ENCODE measurements at places on chromosomes 2 and 18.

DNA sequence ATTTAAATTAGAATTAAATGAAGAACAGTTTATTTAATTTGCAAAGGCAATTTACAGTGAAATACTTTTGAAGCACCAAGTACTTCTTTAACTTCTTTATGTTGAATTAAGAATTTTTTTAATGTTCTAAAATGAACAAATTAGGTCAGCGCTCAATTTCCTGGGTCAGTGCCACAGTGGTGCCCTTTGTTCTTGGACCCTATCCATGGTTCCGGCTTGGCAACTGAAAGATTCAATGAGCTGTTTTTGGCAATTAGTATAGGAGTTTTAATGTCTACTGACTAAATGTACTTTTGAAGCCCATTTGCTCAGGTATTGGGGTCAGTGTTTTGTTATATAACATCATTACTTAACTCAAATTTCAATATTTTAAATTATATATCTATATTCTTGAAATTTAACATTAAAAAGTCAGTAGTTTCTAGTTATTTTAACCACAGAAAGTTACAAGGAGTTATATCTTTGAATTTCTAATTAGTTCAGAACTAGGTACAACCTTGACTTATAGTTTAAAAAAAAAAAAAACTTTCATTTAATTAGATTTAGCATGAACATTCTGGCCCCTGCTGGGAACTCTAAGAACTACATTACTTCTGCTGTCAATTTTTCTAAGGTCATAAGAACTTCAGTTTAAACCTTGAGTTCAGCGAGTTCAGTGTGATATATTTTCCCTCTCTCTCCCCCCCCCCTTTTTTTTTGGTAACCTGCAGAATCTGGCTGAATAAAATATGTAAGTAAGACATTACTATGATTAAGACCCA, 7.6 kb upstream of the MSTN start:
- DNase-seq: no peak

- peak; percentile 38 for DNase-seq
These were observed 220.0 kb upstream of the CYP26B1 start for GRCh38 chr2:72367530-72368225.

DNA sequence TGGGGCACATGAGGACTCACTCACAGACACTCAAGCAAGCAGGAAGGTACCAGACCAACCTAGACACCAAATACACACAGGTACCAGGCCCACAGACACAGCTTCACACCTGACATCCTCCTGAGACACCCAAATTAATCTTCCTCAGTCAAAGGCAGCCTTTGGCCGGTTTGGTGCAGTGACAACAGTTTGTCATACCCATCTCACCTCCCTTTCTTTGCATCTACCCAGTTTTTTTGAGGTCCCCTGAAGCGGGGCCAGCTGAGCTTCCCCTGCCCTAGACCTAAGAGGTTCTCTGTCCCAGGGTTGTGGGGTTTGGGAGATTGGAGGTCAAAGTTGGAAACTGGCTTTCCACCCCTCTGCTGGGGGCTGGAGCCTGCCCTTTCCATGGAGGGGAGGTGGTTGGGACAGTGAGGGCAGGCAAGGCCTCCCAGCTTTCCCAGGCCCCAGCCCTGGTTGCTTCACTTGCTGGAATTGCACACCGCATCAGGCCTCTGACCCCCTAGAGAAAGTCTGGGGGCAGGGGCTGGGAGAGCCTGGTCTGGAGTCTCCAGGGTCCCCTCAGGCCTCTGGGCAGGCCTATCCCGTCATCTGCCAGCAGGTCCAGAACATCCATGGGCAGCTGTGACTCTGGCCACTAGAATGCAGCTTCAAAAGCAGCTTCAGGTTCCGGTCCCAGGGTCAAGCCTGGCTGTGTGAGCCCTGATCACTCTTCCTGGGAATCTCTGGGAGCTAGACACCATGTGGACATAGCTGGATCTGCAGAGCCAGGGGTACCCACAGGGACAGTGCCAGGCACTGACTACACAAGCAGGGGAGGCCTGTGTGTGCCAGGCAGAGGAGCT, 12.5 kb upstream of the TEX261 start:
- DNase-seq: no peak

DNA sequence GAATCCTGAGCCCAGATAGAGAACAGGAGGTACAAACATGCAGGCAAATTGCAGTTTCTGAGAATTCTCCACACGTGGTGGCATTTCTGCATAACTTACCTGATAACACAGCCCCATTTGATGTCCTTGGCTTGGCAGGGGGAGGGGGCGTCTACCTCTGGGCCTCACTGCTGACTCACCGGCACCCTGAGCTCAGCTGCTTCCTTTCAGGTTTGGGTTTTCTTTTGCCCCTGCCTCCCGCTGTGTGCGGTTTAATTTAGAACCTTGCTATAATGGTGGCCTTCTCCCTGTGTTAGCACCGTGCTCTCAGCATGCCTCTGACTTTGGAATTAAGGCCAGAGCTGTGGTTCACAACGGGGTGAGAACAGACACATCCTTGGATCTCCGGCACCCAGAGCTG, 4.4 kb downstream of the CTIF start:
- no peak for DNase-seq

DNA sequence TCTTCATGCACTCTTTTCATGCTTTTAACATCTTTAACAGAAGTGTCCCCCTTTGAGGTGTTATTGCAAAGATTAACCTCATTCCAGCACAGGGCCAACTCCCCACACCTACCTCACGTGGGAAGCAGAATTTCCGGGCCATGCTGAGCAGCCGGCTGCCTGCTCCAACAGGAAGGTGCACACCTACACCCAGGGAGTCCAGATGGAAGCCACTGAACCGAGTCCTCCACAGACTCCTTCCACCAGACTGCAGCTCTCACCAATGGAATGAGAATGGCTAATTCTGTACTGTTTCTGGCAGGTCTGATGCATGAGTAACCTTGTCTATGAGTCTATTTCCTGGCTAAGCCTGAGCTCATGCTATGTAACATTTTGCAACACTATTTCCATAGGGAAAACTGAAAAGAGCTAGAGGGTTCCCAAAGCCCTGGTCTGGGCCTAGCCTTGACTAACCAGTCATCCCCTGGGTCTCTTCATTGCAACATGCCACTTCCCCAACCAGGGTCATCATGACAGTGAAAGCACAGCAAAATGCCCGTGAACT, 11.0 kb downstream of the ERFE start:
- DNase-seq: no peak

DNA sequence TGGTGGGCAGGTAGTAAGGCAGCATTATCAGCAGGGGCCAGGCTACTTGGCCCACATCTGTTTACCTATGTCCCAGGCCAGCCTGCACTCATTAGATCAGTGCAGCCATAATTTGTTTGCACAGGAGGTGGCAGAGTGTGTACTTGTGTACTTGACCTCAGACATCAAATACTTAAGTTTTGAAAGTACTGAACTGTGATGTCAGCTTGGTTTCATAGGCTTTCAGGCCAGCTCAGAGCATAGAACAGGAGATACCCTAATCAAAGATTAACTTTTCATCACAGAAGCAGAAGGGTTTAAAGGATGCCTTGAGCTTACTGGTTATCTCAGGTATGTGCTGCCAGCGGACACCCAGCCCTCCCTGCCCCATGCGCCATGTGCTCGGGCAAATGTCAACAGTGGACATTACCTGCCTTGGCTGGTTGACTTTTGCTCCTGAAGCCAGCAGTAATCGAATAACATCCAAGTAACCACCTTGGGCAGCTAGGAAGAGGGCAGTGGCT, 33.2 kb downstream of the ANKRD29 start:
- DNase-seq: no peak

GRCh38 chr2:182229297-182229696, 197.5 kb downstream of the PDE1A start:
- DNase-seq: no peak

GRCh38 chr18:77608807-77609206, 359.2 kb downstream of the GALR1 start:
- no peak for DNase-seq

DNA sequence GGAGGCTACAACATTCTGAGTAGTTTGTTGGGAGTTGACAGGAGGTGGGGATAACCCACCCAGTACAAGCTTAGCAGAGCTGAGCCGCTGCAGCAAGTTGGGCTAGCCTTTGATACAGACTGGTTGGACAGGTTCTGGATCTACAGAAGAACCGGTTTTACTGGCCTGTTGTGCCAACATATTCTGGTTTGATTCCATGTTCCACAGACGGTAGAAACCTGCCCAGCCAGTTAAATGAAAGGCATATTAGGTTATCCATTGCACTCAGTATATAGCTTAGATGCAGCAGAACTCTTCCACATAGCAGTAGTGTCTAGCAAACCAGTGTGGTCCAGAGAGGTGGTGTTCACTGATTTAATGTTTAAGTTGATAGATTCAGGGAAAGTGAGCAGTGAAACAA, 19.3 kb upstream of the RBBP8 start:
- peak; percentile 79 for DNase-seq

- DNase-seq: no peak
These were observed 93.3 kb downstream of the ALPK2 start for GRCh38 chr18:58535340-58536201.

GRCh38 chr18:23703057-23703986, 14.1 kb downstream of the LAMA3 start:
- no peak for DNase-seq

GRCh38 chr2:20326163-20326780, 24.4 kb downstream of the PUM2 start:
- no peak for DNase-seq

GRCh38 chr2:61196671-61197070, 34.7 kb downstream of the C2orf74 start:
- DNase-seq: no peak

DNA sequence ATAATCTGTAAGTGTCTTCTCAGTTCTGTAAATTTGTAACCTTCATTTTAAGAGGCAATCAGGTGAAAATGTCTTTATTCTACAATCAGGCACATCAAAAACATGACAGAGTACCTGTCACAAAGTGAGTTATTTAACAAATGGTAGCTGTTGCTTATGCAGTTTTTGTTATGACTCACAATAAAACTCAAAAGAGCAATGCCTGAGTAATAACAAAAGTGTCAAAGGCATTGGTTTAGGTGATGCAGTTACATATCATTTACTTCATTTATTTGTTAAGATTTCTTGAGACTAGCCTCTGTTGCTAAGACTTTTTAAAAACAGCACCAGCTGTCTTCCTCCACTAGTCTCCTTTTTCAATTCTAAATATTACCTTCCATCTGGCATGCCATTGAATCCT, 177.8 kb downstream of the KIAA1328 start:
- DNase-seq: no peak

DNA sequence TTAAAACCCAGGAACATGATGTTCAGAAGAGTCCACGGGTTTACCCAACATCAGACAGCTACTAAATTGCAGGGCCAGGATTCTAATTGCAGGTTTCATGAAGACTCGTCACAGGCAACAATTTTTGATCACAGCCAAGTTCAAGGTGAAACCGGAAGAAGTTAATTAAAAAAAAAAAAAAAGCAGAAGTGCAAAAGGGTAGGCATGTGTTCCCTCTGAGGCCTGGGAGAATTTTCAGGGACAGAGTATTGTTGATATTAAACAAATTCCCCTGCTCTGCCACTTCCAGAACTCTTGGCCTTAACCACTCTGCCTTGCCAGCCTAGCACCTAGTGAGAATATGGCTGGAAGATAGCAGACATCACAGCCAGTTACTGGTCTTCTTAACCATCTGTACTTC, 99.4 kb upstream of the TRIB2 start:
- no peak for DNase-seq

- DNase-seq: no peak
These were observed 233.5 kb upstream of the RBBP8 start for GRCh38 chr18:22699629-22700028.

DNA sequence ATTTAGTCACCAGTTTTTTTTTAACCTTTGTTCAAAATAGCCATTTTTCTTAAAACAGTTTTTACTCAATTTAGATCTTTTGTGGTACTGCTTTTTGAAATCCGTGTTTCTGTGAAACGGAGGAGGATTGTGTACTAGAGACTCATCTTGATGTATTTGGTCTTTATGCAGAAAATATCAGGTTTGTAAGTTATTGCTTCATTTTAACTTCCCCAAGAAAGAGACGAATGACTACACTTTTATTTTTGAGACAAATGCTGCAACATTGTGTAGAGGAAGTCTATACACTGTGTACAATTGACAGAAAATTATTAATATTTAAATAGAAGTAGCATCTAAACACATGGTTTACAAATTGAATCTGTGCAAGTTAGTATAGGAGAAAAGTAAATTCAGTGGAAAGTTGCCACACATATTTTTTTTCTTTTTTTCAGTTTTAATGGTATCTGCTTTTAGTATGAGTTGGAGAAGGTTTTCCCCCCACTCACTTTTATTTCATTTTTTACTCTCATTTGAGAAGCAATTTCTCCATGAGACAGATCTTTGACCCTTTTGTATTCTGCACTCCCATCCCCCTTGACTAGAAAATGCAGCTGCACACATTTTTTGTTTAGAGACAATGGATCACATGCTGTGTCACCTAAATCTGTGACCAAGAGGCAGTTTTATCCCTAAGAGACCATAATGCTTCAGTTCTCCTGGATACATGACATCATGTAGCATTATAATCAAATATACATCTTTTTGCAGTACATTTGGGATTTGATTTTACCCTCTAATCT, 200.8 kb upstream of the STON1 start:
- DNase-seq: no peak

DNA sequence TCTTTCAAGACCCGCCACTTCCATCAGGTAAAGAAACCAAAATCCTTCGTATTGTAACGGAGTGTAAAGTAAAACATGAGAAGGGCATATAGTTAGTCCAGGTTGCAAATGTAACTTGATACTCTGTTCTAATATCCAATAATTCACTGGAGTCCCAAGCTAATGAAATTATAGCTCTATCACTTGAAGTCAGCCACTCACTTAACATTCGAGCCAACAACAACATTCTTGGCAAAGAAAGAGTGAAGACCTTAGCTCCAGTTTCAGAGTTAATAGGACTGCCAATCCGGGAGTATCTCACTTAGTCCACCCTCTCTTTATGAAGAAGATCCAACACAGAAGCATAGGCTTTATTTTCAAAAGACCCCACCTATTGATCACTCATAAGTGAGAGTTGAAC, 298.0 kb upstream of the SOX11 start:
- DNase-seq: no peak

- DNase-seq: no peak
These were observed 238.9 kb downstream of the XIRP2 start for GRCh38 chr2:167127135-167127534.

GRCh38 chr2:162607915-162608314, 230.7 kb downstream of the KCNH7 start:
- DNase-seq: no peak

- no peak for DNase-seq
These were observed 1802.0 kb downstream of the SUCLG1 start for GRCh38 chr2:82657106-82657505.

GRCh38 chr2:1078326-1078725, 127.7 kb downstream of the SNTG2 start:
- DNase-seq: no peak

GRCh38 chr2:194822097-194822496, 834.9 kb upstream of the SLC39A10 start:
- DNase-seq: no peak

GRCh38 chr2:13545320-13545719, 828.6 kb downstream of the TRIB2 start:
- no peak for DNase-seq

- no peak for DNase-seq
These were observed at the start of gene CHST10 for GRCh38 chr2:100416935-100417710. TSS of gene CHST10 (minus strand) at chr2:100417668. CDS start at chr2:100406675, 10,993 bp downstream.

DNA sequence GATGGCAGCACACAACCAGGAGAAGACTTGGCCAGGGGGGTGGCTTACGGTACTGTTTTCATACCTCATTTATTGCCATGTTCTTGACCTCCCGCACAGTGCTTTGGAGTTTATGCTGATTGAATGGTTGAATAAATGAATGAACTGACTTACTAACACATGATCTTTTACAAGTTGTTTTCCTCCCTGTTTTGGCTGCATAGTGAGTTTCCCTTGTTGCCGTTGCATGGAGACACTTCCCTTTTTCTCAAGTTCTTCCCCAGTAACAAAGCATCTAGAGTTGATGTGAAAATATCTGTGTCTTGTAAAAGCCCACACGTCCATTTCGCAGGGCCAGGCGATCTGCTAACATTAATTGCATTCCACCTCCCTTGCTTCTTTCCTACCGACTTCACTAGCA, 35.7 kb upstream of the RAB1A start:
- no peak for DNase-seq
